ENCODE measurements at places on chromosomes 2 and 18.

- no peak for DNase-seq
Measured at GRCh38 chr2:145038041-145038525, 518.2 kb upstream of the ZEB2 start.

- DNase-seq: no peak
Measured at GRCh38 chr2:53813151-53813550, 26.3 kb downstream of the ERLEC1 start.

DNA sequence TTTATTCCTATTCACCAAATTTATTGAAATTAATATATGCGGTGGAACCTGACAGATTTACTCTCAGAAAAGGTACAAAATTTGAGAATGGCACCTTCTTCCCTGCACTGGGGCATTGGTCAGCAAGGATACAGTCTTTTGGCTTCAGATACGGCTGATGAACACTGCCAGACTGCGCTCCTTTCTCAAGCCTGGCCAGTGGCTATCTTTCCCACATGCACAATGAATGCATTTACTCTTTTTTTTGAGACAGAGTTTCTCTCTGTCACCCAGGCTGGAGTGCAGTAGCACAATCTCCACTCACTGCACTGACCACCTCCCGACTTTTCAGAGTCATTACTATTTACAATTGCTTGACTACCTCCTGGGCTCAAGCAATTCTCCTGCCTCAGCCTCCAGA is 61.6 kb downstream of the MOB4 start:
- DNase-seq: no peak

GRCh38 chr2:133936601-133937000 is 317.3 kb upstream of the MGAT5 start:
- DNase-seq: no peak

DNA sequence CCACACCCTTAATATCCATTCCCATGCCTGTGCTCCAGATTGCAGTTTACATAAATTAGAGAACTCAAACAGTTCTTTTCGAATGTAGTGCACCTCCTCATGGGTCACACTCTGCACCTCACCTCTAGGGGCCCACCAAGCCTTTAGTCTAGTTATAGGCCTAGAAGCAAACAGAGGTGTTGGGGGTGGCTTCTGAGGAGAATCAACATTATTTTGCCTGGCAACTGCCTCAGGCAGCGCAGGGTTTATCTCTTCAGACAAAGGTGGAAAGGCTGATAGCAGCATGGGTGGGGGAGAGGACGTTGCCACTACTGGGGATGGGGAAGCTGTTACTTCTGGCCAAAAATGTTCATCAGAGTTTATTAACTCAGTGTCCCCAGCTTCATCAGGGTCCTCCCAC is 5.0 kb upstream of the GYPC start:
- DNase-seq: no peak

DNA sequence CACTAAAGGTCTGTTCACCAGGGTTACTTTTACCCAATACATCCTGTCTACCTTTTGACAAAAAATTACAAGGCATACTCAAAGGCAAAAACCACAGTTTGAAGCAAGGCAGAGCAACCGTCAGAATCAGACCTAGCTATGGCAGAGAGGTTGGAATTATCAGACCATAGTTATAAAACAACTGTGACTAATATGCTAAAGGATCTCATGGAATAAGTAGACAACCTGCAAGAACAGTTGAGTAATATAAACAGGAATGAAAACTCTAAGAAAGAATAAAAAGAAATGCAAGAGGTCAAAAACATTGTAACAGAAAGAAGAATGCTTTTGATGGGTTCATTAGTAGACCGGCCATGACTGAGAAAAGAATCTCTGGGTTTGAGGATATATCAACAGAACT is 318.8 kb upstream of the KCNH7 start:
- DNase-seq: no peak
